H1 (cell line): ENCODE measurements at places on chromosomes 6 and 20. TPM values are rescaled to one million over a fixed set of nuclear protein-coding genes. Genes with fewer than 3 reads are reported as not detected.

Gene GATA5
- 0.11 and 0.15 TPM in 2 replicates for total RNA-seq

Gene TRIM10
- not detected in 2 replicates for total RNA-seq

Gene TAPBP
- total RNA-seq: 33.5 and 35.4 TPM in 2 replicates

DNA sequence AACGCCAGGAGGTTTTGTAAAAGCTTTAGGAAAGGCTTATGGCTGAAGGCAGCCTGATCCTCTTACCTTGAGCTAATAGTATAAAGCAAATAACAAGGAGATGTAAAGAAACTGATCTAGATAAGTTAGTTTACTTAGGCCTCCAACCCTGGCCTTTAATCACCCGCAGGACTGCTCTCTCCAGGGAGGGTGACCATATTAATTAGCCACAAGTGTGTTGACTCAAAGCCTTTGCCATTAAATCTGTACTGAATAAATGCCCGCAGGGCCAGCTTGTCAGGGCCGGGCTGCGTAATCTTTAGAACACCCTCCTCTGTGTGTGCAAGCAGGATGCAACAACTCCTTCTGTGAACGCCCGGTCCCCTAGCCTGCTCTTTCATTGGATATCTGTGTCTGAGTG is 6.1 kb upstream of the PRSS16 start:
- no peak overlapping the region for H3K4me3 ChIP-seq
- DNase-seq: no peak
- no peak overlapping the region for H3K27ac ChIP-seq

- no peak overlapping the region for H3K27ac ChIP-seq
- no peak for DNase-seq
- H3K4me1 ChIP-seq: no peaks in the 10 kb centered on the region
- no peaks in the 10 kb centered on the region for H3K27me3 ChIP-seq
- no peaks in the 10 kb centered on the region for H3K36me3 ChIP-seq
These were observed 64.9 kb downstream of the SYCP2L start for GRCh38 chr6:10951675-10952282.

DNA sequence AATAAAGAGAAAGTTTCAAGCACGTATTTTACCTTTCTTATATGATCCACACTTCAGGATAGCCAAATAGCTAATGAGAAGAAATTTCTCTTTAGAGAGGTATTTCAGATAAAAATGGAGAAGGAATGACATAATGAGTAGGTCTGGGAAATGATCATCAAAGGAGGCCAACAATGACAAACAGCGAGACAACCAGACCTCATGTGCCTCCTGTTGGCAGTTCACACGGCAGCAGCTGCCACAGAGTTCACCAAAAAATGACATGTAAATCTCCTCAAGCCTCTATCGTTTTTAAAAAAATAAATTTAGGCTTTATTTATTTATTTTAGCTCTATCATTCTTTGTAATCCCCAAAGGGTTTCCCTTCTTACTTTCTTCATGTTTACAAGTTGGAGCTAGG is 47.7 kb downstream of the SLC2A12 start:
- peaks cover 3% of the 10 kb centered on the region; the same call in 1 of the 2 replicates for H3K4me1 ChIP-seq
- DNase-seq: no peak
- no peak overlapping the region for H3K27ac ChIP-seq
- H3K36me3 ChIP-seq: no peaks in the 10 kb centered on the region
- no peaks in the 10 kb centered on the region for H3K27me3 ChIP-seq
